Adrenal gland (tissue), 19 donors: ENCODE measurements at places on chromosomes 2 and 18.

DNA sequence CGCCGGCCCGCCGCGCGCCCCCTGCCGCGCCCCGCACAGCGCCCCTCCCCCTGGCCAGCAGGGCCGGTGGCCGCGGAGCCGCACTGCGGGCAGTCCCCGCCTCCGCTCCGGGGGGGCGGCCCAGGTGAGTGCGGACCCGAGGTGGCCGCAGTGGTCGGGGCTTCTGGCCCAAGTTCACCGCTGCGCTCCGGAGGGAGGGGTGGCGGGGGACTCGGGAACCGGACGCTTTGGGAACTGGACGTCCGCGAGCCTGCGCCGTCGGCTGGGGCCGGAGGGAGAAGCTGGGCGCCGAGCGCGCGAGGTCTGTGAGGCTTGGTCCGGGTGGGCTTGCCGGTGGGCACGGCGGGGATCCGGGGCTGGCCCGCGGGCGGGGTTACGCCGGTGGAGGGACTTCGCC, 591 bp upstream of the LDLRAD4 start:
- DNase-seq = peak; percentile 34

- DNase-seq = no peak
Observed at GRCh38 chr18:76161983-76162382, 333.1 kb downstream of the ZNF516 start.

- peak; percentile 29 for DNase-seq
Observed at GRCh38 chr2:33134086-33134771, 187.5 kb downstream of the LTBP1 start.

- no peak for DNase-seq
Observed at GRCh38 chr2:200798514-200798913, 13.2 kb upstream of the BZW1 start.

DNA sequence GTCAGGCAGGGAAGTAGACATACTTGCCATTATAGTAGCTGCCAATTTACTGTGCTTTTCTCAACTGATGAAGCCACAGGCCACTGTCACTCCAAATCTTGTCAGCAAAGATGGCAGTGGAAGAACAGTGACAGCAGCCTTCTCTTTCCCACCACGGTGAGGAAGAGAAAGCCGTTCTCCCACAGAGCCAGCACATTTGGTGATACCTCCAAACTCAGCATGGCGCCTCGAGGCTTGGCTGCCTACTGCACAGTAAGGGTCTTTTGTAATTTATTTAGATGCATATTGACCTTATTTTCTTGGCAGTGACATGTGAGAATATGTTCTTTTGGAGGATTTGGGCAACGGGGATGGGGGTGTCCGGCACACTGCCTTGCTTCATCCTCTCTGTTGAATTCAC, 117.2 kb upstream of the CDH20 start:
- no peak for DNase-seq

DNA sequence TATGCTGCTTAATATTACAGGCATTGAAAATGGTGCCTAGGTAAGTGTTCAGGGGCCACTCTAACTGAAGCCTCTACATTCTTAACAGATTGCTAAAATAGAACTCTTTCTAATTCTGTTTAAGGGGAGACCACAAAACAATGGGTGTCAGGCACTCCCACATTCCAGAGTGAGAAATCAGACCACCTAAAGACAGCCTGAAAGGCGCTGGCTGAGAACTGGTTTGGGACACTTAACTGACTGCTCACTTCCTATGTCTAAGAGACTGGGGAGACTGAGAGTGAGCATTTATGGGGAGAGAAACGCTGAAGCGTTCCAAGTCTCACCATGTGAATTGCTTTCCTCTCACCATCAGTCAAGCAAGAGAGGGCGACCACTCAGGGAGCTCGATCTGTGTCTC, 108.8 kb upstream of the ITGB6 start:
- no peak for DNase-seq

DNA sequence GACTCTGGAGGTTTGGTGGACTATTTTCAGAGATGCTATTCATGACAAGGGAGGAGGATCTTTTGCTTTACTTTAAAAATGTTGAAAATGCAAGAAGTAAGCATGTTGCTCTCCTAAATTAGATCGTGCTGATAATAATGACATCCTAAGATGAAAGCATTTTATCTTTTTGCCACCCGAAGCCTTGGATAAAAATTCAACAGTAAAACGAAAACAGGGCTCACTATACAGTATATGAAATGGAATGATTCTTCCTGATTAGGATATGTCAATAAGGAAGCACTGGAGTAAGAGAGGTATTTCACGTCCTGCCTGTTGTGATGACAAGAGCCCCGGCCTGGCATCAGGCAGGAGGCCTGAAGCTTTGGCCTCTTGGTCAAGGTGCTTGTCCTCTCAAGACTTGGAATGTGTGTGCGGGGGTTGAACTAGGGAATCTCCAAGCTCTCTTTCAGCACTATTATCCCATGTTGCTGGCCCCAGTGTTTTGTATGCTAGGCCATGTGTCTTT, 306.0 kb downstream of the MTX2 start:
- no peak for DNase-seq

- no peak for DNase-seq
Observed at GRCh38 chr2:51620796-51621195, 588.9 kb upstream of the NRXN1 start.

DNA sequence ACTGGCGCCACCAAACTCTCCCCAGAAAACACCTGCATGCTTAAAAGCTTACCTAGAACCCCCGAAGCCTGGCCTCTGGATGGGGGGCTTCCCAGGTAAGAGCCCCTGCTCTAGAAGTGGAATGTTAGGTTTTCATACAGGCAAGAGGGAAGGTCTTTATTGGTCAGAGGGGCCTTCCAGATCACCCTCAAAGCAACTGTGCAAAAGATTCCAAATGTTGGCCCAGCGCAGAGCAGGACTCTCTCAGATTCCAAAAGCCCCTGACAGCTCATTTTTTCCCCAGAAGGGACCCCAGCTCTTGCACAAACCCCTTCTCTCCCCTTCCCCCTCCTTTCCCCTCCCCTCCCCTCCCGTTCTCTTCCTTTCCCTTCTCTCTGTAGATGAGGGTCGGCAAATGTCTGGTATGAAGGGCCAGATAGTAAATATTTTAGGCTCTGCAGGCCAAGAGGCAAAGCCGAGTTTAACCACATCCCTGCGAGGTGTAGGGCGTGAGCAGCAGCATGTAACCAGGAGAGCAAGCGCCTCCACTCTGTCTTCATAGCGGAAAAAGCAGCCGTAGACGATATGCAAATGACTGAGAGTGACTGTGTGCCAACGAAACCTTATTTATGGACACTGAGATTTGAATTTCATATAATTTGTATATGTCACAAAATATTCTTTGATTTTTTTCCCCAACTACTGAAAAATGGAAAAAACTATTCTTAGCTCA, 116.9 kb downstream of the SMAD7 start:
- peak; percentile 21 for DNase-seq

DNA sequence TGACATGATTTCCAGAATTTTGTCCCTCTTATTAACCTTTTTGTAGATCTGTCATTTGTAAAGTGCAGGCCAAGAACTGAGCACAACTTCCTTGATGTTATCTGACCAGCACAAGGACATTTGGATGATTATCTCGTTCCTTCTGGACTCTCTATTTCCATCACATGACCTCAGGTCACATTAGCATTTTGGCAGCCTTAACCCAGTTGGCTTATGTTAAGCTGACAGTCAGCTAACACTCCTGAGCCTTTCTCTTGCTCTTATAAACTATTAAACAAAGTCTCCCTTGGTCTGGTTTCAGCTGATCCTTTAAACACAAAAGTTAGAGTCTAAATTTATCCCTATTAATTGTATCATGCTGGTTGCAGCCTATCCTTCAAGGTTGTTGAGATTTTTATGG, 167.2 kb upstream of the RBBP8 start:
- DNase-seq = peak; percentile 76

GRCh38 chr2:73983322-73984202, 1.1 kb upstream of the TET3 start:
- no peak for DNase-seq

DNA sequence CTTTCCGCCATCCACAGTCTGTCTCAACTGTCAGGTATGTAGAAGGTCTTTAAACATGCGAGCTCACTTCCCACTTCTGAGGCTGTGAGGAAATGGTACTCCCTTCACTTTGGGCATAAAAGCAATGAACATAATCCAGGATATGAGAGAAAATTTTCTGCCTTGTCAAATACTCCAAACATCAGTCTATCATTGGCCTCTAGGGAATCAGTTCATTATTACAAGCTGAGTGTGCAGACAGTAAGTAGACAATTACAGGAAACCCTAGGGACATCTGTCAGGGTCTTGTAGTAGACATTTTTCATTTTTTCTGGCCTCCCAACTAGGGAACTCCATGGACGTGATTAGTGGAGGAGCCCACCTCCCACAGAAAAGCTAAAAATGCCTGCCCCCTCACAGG, 13.6 kb upstream of the APCDD1 start:
- no peak for DNase-seq
